ENCODE measurements at places on chromosomes 12 and 14. TPM values are rescaled to one million over a fixed set of nuclear protein-coding genes. Genes with fewer than 3 reads are reported as not detected.

PTPRB gene
- 34.6 TPM for polyA plus RNA-seq

KRT81 gene
- polyA plus RNA-seq, result not detected

SLC38A4 gene
- polyA plus RNA-seq, result 5.0 TPM

ALDH1L2 gene
- polyA plus RNA-seq, result 4.6 TPM

RBM19 gene
- polyA plus RNA-seq, result 31.5 TPM

HOXC12 gene
- not detected for polyA plus RNA-seq

DNA sequence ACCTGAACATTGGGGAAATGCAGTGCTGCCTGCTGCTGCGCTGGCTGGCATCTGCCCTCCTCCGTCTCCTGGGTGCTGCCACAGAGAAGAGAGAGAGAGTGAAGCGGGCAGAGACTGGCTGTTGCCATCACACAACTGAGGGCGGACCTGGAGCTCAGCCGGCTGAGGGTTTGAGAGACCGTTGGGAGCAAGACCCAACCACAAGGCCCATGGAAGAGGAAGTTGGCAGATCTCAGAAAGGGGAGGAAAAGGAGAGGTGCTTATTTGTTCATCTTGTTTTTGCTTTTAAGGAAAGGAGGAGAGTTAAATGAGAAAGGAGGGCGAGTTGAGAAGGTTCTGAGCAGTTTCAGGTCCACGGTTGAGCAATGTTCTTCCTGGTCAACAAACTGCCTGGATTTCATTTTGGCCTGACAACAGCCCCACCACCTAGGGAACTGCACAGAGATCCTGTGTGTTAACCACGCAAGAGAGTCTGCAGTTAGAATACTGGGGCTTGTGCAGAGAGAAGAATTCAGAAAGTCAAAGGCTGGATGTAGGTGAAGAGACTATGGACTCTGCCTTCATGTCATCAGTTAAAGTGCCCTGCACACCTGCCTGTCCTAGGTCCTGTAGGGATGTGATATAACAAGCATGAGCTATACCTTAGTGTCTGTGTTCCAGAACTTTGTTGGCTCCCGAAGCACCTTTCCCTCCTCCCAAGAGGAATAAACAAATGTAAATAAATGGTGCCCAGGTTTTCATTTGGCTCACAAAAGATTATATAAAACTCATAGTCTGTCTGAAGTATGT, 124.6 kb downstream of the ETV6 start:
- peak; percentile 55 for DNase-seq

GRCh38 chr12:108356835-108357806, 18.0 kb upstream of the CMKLR1 start:
- no peak for DNase-seq

DNA sequence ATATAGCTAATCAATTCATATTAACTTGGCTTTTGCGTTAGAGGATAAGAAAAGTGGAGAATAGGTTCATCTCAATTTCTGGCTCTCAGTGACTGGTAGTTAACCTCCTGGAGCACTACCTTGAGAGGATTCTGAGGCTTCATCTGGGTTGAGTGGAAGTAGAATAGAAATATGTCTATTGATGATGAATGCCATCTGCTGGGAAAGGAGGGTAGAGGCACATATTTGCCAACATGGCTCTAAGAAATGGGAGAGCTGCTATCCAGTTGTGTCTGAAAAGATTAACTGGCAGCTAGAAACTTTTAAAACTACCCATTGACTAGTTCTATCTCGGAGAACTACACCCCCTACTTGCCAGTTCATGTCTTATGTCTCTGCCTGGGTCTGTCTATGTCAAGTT, 530.1 kb downstream of the NRXN3 start:
- no peak for DNase-seq

- DNase-seq, result no peak
These were observed 574.1 kb downstream of the PRKD1 start for GRCh38 chr14:29353513-29353912.

DNA sequence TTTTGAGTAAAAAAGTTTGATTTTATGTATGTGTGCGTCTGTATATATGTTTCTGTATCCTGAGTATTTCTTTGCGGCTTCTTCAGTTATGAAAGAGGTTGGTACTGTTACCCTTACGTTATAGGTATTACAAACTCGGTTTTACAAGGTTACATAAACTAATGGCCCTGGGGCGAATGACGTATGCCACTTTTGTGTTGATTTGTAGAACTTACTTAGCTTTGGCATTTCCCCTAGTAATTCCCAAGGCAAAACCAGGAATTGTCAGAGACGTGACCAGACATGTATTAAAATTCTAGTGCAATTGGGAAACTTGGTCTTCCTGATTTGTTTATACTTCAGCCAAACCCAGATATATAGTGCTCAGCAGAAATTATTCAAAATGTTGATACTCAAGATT, 93.3 kb downstream of the DUSP16 start:
- no peak for DNase-seq

DNA sequence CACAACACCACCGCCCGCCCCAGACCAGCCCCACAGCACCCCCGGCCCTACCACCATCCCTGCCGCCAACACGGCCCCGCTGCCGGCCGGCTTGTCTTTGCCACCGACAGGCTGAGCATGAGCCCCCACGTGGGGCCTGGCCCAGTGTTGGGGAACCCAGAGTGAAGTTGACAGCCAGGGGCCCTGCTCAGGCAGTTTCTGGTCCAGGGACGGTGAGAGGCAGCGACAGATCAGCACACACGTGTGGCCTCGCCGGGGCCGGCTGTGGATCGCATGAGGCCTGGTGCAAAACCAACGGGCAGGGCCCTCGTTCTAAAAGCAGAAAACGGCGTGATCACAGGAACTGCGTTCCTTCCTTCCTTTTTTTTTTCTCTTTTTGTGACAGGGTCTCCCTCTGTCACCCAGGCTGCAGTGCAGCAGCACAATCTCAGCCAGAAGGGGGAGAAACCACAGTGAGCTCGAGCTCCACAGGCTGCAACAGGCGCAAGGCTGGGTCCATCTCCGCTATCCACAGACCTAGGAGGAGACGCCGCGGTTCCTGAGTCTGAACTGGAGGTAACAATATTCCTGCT, 50.5 kb upstream of the FBRSL1 start:
- DNase-seq, result no peak

- no peak for DNase-seq
These were observed 140.5 kb upstream of the FKBP4 start for GRCh38 chr12:2654311-2654710.

- DNase-seq, result no peak
These were observed 21.4 kb downstream of the VSX2 start for GRCh38 chr14:74260525-74261233.

DNA sequence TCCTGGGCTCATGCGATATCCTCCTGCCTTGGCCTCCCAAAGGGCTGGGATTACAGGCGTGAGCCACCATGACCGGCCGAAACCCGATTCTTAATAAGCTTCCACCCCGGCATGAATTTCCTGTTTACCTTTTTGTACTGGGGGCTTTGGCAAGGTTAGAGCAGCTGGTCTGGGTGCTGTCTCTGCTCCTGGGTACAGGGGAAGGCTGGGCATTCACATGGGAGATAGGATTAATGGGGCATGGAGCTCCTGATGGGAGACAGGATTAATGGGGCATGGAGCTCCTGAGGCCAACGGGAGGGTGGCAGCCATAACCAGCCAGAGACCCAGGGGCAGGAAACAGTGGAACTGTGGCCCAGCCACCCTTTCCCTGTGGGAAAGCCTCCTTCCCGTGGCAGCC, 69.5 kb upstream of the DICER1 start:
- DNase-seq, result no peak

GRCh38 chr14:95250140-95250769, 69.5 kb downstream of the CLMN start:
- no peak for DNase-seq

DNA sequence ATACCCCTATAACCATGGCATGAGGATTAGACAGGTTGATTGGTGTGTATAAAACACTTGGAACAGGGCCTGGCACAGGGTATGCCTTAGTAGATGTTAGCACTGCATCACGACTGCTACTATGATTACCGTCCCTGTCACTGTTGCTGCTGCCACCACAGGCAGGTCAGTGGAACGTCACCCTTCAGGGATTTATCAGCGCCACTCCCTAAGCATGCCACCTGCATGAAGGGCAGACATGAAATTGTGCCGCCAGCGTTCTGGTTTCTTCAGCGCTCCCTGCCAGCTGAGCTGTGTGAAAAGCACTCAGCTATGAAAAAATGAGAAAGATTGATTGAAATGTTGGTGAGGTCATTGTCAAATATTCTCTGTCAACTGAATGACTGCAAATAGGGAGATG, 477.0 kb downstream of the DPF3 start:
- no peak for DNase-seq

DNA sequence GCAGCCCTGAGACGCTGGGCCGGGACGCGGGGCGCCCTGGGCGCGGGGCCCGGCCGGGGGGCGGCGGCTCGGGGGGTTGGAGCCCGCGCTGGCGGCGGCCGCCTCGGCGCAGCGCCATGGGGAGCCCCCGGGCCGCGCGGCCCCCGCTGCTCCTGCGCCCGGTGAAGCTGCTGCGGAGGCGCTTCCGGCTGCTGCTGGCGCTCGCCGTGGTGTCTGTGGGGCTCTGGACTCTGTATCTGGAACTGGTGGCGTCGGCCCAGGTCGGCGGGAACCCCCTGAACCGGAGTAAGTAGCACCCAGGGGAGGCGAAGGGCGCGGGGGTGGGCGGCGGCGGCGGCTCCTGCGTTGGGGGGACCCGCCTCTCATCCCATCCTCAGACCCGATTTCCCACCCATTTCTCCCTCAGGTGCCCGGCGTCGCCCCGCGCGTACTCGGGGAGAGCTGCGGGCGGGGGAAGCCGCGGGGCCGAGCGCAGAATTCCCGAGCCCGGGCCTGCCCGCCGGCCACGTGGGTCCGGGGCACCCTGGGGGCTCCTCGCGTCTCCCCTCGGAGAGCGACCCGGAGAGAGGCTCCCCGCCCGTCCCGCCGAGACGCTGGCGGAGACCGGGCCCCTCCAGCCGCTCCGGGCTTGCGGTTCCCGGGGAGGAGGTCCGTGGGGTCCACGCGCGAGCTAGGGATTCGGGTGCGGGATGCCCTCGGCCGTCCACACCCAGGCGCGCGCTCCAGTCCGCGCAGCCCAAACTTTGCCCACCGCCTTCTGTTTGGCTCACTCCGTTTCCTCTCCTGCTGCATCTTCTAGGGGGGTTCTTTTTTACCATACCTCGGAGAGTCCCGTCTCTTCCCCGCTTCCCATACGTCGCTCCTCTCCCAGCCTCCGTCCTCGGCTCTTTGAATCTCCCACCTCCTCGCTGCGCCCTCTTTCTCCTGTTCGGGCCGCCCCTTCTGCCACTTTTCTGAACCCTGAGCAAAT, 807 bp downstream of the B4GALNT3 start:
- peak; percentile 12 for DNase-seq

DNA sequence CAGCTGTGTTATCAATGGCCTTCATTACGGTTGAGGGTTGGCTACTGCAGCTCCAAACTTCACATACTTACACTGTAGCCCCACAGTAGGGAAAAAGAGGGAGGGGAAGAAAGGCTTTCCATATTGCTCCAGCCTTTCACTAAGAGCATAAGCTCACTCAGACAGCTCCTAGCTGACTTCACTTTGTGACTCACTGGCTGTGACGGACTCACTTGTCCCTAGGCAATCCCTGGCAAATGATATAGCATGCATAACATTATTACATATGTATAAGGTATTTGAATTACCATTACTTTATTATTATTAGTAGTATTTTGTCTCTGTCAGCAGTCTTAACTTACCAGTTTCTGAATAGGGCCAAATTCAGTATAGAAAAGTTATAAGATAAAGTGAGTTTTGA, 350.7 kb downstream of the RMST start:
- no peak for DNase-seq

DNA sequence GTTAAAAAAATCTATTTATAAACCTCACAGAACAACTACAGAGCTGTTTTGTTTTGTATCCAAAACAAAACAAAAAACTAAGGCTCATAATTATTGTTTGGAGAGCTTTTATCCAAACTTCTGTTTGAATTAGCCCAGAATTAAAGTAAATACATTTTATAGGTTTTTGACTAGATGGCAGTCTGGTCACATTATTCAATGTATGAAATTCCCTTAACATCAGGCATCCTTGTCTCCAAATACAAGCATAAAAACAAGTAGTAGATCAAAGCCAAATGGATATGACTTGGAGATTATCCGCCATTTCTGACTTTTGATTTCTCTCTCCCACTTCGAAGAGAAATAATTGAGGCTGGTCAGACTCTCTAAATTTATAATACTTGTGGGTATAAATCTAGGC, 63.5 kb downstream of the SLC38A1 start:
- no peak for DNase-seq

Measured in left lung (tissue), 14 donors.